ENCODE measurements at places on chromosomes 2 and 18. TPM values are rescaled to one million over a fixed set of nuclear protein-coding genes. Genes with fewer than 3 reads are reported as not detected.

TRABD2A gene
- 2.1 TPM for total RNA-seq

DNA sequence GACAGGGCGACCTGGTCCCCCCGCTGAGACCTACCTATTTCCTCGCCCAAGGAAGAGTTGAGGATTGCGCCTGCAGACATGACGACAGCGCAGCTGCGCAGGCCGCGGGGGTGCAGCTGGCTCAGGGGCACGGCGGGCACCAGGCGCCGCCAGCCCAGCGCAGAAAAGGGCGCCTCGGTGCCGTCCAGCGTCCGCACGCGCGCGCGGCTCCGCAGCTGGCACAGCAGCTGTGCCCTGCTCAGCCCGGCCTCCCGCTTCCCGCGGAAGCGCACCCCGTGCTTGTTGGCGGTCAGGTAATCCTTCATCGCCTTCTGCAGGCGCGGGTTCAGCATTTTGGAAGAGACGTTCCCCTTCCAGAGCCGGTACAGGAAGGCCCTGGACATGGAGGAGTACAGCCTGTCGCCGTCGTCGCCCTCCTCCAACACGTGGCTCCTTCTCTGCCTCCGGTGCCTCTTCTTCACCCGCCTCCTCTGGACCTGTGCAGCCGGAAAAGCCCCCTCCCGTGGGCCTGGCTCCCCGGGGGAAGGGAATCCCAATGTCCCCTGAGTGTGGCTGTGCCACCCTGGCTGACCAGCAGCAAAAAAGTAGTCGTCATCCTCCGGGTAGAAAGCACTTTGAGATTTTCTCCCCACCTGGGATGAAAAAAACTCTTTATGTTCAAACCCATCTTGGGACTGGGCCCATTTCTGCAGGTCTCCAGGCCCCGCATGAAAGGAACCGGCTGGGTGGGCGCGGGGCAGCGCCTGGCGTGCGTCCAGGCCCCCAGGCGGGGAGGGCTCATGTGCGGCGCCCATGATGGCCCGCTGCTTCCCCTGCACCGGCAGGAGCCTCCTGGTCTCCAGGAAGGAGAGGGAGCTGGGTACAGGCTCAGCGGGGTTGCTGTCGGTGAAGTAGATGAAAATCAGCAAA is 42.7 kb downstream of the ST6GAL2 start:
- no peak for DNase-seq

DNA sequence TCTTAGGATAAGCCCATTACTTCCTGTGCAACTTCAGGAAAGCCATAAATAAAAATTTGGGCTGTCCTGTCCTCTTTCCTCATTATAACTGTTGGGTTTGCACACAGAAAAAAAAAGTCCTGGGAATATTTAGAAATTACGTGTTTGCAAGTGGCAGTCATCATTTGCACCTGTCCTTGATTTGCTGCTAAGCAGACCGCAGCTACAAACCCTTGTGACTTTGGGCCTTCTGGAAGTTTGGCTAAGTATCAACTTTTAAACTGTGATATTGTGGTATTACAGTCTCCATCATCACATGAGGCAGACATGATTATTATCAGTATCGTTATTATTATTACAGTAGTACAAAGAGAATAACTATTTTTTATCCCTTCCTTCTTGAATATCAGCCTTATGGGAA is 260.7 kb upstream of the SESTD1 start:
- no peak for DNase-seq

DNA sequence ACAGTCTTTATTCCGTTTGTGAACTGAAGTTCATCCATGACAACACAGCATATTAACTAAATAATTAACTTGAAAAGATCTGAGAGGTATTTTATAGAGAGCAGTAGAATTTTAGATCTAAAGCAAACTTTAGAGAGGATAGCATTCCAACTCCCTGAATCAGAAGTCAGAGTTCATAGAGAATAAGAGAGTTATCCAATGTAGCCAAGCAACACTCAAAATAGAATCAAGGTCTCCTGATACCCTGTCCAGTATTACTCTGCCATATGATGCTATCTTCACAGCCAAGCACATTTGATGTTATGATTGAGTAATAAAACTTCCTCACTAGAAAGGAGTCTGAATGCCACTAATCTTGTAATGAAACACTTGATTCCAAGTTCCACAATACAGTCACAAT is 55.5 kb downstream of the RIT2 start:
- DNase-seq, result no peak

- DNase-seq, result no peak
These were observed 183.1 kb upstream of the HNRNPA3 start for GRCh38 chr2:177029501-177029900.

All from sciatic nerve (tissue), 2 donors.